ENCODE measurements at places on chromosomes 2 and 18.

- no peak for DNase-seq
Measured at GRCh38 chr2:161076936-161077335, 83.3 kb upstream of the TANK start.

GRCh38 chr18:76970770-76971559 lies 148.6 kb downstream of the ZNF236 start:
- no peak for DNase-seq

- no peak for DNase-seq
Measured at GRCh38 chr2:50786345-50786744, 245.6 kb downstream of the NRXN1 start.

GRCh38 chr2:88668862-88669261 lies 22.6 kb upstream of the RPIA start:
- DNase-seq = no peak

GRCh38 chr2:124589971-124590370 lies 564.9 kb downstream of the CNTNAP5 start:
- no peak for DNase-seq

GRCh38 chr2:232332940-232333259 lies 45.7 kb upstream of the ALPP start:
- no peak for DNase-seq

DNA sequence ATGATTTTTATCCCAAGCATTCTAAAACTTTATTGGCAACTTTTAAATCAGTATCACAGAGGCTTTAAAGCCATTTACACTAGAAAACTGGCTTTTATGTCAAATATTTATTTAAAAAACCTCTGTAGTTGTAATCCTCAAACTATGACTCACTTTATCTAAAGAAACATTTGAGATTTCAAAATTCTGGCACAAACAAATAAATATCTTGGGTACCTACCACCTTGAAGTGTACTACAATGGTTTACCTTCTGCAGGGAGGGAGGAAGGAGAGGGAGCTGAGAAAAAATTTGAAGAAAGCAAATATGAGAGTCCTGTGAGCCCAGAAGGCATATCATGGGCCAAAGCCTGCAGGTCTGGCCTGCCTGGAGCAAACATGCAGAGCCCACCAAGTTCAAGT lies 155.6 kb downstream of the NCKAP5 start:
- no peak for DNase-seq

DNA sequence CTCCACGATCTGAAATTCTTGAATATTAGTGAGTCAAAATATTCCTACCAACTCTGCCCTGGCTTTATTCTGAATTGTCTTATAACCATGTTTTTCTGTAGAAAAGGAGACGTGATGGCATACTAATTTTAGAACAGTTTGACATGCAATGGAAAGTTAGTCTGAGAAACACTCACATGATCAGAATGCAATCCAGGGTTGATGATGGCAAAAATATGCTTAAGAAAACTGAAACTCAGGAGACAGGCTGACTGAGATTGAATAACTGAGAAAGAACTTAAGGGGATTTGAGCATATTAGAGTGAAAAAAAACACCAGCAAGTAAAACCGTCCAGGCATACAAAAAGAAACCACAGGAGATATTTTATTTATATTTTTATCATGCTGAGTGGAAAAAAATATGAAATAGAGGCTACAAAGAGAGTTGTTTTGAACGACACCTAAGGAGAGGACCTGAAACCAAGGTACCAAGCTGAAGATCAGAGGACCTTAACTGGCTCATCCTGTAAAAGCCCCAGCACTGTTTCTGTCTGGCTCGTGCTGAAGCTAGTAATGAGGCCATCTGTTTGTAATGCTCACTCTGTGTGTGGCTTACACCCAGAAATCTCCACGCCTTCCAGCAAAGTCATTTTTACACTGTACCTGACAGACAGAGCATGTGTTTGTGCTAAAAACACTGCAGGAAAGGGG lies 437.2 kb upstream of the PKDCC start:
- DNase-seq = no peak

GRCh38 chr2:201621293-201621999 lies 21.9 kb downstream of the TMEM237 start:
- DNase-seq = no peak

DNA sequence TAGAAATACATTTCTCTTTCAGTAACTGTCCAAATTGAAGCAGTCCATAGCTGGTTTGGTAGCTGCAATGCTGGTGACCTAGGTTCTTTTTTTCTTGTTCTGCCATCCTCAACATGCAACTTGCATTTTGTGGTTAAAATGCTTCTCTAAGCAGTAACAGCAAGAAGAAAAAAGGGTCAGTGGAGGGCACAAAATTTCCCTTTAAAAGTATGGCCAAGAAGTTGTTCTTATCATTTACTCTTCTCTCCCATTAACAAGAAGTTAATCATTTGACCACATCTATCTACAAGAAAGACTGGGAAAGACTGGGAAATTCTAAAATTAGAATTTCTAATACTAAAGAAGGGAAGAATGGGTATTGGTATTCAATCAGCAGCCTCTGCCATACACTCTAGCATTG lies 569.9 kb downstream of the CPS1 start:
- DNase-seq = no peak

GRCh38 chr2:180660881-180661685 lies 319.3 kb upstream of the UBE2E3 start:
- no peak for DNase-seq

- DNase-seq = no peak
Measured at GRCh38 chr18:66111018-66111417, 360.2 kb downstream of the CDH7 start.

DNA sequence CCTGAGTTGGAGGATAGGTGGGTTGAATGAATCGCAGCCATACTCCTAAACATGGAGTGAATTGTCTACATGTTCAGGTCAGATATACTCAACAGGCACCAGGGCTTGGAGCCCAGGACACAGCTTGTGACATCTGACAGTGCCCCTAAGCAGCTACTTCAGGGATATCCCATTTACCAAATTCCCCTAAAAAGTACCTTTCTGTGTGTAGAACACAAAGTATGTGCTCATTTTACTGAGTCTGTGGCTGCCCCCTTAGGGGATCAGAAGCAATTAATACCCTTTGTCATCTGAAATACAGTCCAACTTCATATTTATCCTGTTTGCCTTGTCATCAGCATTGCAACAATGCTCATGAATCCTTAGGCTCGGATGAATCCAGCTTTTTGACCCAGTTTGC lies 20.8 kb downstream of the TNFRSF11A start:
- DNase-seq = no peak

- DNase-seq = no peak
Measured at GRCh38 chr18:22045221-22045918, 124.0 kb upstream of the GATA6 start.

GRCh38 chr2:144026753-144027152 lies 493.2 kb downstream of the ZEB2 start:
- DNase-seq = no peak

- DNase-seq = peak; percentile 19
Measured at GRCh38 chr2:99181624-99182000, 628 bp downstream of the MRPL30 start.

DNA sequence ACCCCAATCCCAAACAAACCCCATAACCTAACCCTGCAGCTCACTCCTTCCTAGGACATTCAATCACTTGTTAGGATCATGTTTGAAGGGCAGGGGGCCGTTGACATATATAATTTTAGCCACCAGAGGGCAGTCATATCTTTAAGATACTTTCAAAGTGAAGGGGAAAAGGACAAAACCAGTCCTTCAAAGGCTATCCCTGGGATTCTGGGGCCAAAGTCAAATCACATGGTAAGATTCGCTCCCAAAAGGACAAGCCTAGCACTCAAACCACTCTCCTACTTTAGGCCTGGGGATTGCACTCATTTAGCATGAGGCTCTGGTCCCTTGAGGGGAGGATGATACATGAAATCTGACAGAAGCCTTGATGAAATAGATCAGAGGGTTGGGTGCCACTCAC lies 44.6 kb downstream of the HAUS1 start:
- DNase-seq = peak; percentile 76

- DNase-seq = no peak
Measured at GRCh38 chr2:206984206-206984605, 44.9 kb downstream of the CPO start.

GRCh38 chr2:43228756-43229659 lies 2.6 kb upstream of the ZFP36L2 start:
- peak; percentile 87 for DNase-seq

DNA sequence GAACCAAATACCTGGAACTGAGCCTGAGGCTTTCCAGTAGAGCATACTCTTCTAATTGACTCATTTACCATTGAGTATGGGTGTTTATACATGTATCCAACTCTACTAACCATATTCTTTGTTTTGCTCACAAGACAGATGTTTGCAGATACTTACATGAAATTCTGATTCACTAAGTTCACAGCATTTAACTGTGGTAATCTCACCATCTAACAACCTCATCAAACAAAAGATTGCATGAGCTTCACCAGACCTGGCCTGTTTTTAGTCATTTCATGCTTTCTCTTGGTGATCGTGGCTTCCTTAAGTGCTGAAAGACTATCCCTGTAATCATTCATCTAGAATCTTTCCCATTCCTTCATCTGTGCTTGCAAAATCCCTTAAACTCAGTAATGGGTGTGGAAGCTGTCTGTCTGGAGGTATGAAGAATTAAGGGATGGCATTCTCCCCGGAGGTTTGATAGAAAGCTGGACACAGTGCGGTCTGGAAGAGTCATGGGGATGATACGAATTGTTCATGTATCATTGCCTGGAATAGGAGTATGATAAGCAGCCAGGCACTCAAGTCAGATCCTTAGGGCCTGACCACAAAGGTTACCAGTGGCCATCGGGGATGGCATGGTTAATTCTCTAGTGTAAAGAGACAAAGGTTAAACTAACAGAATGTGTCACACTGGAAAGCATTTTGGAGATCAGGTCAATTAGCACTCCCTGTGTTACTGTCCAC lies 42.0 kb upstream of the IL1R1 start:
- no peak for DNase-seq

GRCh38 chr2:236180831-236181453 lies 12.8 kb upstream of the GBX2 start:
- DNase-seq = peak; percentile 47

- DNase-seq = no peak
Measured at GRCh38 chr2:96547731-96548171, 11.2 kb downstream of the ARID5A start.

GRCh38 chr2:227783404-227784138 lies 30.1 kb upstream of the CCL20 start:
- DNase-seq = peak; percentile 31

Data from RPMI8226 (cell line).